COR-L47 (cell line): ENCODE measurements at places on chromosomes 13 and 19.

DNA sequence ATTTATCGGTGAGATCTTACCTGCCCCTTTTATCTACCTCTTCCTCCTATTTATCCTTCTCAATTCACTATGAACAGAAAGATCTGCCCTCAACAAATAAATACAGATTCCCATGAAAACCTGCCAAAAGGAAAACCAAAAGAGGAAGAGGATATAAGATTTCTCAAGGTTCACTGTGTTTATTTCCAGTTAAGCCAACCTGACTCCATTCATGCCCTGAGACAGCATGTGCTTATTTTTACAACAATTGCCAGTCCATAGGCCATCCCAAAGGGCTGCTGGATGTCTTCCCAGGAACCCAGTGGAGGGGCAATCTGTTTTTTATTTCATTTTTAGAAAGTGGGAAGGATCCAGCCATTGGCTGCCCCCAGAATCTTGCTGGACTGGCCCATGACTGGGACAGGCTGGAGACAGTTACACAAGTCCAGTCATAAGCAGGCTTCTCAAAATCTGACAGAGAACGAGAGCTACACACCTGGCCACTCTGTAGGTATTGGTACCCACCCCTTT lies 209.1 kb downstream of the IRS2 start:
- DNase-seq = no peak

- no peak for DNase-seq
Measured at GRCh38 chr13:59745392-59745788, 418.3 kb downstream of the DIAPH3 start.

- no peak for DNase-seq
Measured at GRCh38 chr19:5772416-5772815, 12.1 kb downstream of the PRR22 start.

- DNase-seq = no peak
Measured at GRCh38 chr13:77810430-77810829, 108.2 kb downstream of the EDNRB start.

- DNase-seq = no peak
Measured at GRCh38 chr13:51349016-51349415, 9.5 kb downstream of the SERPINE3 start.
